ENCODE measurements at places on chromosomes 5 and 9. TPM values are rescaled to one million over a fixed set of nuclear protein-coding genes. Genes with fewer than 3 reads are reported as not detected.
A peak's percentile ranks its signal among the peaks of the same experiment; 100 is the strongest.

The ACSL6 gene
- not detected for polyA plus RNA-seq

The ANKRD18B gene
- 0.41 TPM for polyA plus RNA-seq

The FBN2 gene
- 46.9 TPM for polyA plus RNA-seq

The EQTN gene
- not detected for polyA plus RNA-seq

The AJM1 gene
- 1.5 TPM for polyA plus RNA-seq

The SLC6A7 gene
- not detected for polyA plus RNA-seq

- no peak for DNase-seq
Observed at GRCh38 chr5:68067976-68068603, 147.5 kb upstream of the PIK3R1 start.

- no peak for DNase-seq
Observed at GRCh38 chr9:136185596-136186366, 19.1 kb downstream of the LHX3 start.

DNA sequence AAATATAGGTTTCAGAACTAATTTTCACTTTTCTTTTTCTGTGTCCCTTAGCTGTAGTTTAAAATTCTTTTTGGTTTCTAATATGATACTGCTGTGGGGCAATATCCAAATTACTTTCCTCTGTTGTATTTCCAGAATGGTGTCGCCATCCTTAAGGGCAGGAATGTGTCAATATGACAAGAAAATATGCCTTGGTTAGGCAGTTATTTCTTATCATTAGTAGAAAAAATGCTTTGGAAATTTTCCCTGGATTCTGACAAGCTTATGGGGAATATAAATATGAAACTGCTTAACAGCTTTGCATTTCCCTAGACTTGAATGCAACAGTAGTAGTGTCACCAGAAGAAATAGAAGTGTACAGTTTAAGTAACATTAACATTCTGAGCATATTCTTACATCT is 29.4 kb downstream of the ANKRD34B start:
- no peak for DNase-seq

GRCh38 chr9:37938121-37938891 is 34.4 kb upstream of the SLC25A51 start:
- DNase-seq, result peak; percentile 26

DNA sequence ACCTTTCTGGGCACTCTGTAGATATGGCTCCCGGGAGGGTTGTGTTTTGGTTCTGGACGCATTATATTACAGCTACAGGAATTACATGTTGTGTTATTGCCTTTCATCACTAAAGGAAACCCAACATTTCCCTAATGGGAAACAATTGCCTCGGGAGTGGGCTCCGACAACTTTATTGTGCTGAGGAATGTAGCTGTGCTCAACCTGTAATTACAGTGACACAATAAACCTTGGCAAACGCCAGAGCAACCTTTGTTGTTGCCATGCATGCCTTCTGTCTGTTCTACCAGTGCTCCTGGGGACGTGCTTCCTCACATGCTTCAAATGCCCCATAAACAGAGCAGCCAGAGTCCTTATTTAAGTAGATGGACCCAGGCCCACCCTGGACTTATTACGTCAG is 182.4 kb downstream of the DIRAS2 start:
- DNase-seq, result no peak

DNA sequence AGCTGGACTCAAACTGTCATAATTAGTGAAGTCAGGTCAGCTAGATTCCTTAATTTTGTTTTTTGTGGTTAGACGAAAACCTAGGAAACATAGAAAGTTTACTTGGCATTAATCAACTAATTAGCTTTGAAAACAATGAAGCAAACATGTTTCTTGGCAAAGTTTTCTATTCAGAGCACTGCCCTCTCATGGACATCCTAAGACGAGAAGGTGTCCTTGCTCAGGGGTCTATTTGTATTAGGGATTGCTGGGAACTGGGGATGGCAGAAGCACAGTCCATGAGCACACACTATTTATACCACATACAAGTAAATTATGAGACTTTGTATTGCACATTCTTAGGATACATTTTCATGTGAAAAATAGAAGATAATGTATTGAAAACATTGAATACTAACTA is 49.7 kb downstream of the POC5 start:
- no peak for DNase-seq

DNA sequence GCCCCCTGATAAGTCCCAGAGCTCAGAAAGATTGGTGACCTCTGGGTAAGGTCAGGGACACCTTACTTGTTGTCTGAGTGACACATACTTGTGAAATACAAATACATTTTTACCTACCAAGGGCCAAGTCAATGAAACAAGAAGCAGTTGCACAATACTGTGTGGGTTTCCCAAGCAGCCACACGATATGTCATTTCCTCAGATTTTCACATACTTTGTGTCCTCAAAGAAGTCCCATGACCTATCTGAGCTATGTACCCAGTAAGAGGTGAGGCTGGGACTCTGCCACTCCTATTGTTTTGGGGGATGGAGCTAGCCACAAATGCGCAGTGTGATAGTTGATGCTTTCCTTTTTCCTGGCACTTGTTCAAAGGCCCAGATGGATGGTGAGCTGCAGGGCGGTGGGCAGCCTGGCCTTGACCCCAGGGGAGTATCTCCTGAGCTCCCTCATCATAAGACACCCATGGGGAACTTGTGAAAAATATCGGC is 4.8 kb upstream of the SLC25A51 start:
- no peak for DNase-seq

- no peak for DNase-seq
Observed at GRCh38 chr9:110188991-110189390, 19.0 kb downstream of the C9orf152 start.

DNA sequence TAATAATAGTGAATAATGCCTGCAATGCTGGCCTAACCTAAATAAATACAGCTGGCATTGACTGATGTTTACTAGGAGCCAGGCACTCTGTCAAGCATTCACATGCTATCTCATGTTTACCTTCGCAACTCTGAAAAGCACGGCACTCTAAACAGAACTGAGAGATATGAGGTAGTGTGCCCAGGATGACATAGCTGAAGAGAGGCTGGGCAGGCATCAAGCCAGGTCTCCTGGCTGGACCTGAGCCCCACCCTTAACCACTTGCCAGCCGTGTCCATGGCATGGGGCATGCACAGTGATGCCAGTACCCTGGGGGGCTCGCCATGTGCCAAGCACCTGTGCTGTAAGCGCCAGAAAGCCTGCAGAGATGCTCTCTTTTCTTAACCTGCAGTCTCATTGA is 119.4 kb upstream of the MVB12B start:
- DNase-seq, result no peak
